Right atrium auricular region (tissue), 2 donors: ENCODE measurements at places on chromosomes 13 and 19. TPM values are rescaled to one million over a fixed set of nuclear protein-coding genes. Genes with fewer than 3 reads are reported as not detected.

GRCh38 chr13:86098511-86098910, 299.3 kb upstream of the SLITRK6 start:
- no peak overlapping the region for H3K4me3 ChIP-seq
- no peak for DNase-seq
- H3K4me1 ChIP-seq, result no peaks in the 10 kb centered on the region
- H3K36me3 ChIP-seq, result no peaks in the 10 kb centered on the region

DNA sequence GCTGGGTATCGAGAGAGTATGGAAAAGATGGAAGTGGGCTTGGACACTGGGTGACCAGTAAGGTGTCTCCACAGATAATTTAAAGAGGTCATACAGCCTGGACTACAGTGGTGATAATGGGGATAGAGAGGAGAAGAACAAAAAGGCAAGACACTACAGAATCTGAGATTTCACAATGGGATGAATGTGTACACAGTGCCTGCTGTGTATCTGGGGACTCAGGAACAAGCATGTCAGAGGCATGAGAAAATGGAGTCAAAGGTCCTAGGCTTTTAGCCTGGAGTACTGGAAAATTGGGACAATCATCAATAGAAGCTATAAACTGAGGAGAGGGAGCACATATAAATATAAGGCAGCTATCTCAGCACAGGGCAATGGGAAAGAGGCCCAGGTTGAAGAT, 69.4 kb downstream of the TSC22D1 start:
- no peak overlapping the region for H3K4me3 ChIP-seq
- no peak overlapping the region for H3K27ac ChIP-seq
- H3K4me1 ChIP-seq, result peaks cover 5% of the 10 kb centered on the region
- no peaks in the 10 kb centered on the region for H3K27me3 ChIP-seq
- H3K36me3 ChIP-seq, result peaks cover 6% of the 10 kb centered on the region
- no peak for DNase-seq

DNA sequence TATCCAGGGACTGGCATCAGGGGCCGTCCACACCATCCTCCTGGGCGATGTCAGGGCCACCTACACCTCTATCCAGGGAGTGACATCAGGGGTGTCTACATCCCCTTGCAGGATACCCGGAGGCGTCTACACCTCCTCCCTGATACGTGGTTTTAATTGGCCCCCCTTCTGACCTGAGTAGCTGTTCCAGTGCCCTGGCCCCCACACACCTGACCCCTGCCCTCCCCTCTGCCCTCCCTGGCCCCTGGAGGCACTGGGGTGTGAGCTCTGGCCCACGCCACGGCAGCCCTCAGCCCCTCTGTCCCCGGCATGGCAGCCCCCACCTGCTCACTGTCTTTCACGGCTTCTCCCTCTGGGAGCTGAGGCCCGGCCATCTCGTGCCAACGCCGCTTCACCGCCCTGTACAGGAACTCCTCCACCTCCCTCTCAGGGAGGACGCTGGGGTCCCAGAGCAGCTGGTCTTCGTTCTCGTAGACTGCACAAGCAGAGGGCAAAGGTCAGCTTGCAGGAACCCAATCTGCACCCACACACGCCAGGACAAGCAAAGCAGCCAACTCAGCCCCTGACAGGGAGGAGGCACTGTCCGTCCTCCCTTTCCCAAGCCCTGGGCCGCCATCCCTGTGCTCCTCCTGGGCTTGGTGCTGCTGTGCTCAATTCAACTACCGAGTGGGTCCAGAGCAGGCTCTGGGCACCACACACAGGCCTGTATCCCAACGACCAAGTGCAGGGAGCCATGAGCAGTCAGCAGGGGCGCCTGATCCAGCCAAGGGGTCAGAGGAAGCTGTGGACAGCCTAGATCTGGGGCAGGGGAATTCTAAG, 22.2 kb upstream of the PLPP2 start:
- no peak overlapping the region for H3K4me3 ChIP-seq
- H3K27me3 ChIP-seq, result no peaks in the 10 kb centered on the region
- DNase-seq, result no peak
- peaks cover 52% of the 10 kb centered on the region for H3K36me3 ChIP-seq

DNA sequence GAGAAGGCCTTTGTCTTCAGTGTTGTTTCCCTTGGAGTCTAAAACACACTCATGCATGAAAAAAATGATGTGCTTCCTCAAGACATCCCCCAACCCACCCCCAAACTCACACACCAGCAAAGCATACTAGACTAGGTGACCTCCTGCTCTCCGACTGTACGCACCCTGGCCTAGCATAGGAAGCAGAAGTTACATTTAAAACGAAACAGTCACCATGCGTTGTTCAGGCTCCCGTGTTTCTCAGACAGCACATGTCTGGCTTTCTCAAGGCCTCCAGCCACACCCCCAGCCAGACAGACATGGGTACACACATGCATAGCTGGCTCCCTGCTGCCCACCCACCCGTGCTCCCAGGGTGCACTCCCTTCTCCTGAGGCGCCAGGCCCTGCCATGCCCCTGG, 28.7 kb upstream of the C1QTNF9 start:
- no peaks in the 10 kb centered on the region for H3K27me3 ChIP-seq
- peak; percentile 56 for DNase-seq
- peaks cover 21% of the 10 kb centered on the region for H3K4me1 ChIP-seq
- H3K4me3 ChIP-seq, result no peak overlapping the region

GRCh38 chr19:17490411-17490810, 20.1 kb downstream of the SLC27A1 start:
- DNase-seq, result no peak
- no peak overlapping the region for H3K4me3 ChIP-seq
- H3K27me3 ChIP-seq, result no peaks in the 10 kb centered on the region
- no peaks in the 10 kb centered on the region for H3K4me1 ChIP-seq

DNA sequence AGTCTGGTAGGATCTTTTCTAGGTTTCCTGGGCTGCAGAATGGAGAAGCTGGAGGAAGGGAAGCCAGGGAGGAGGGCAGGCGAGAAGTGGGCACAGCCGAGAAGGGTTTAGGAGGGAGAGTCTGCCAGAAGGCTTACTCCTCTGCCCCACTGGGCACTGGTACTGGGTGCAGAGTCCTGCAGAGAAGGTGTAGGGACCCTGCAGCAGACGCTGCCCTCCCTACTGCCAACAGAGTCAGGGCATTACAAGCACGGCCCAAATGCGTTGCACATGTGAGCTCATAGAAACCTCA, 726 bp upstream of the PEPD start:
- no peak for DNase-seq
- peak overlapping the region; percentile 88 for H3K4me3 ChIP-seq
- no peaks in the 10 kb centered on the region for H3K4me1 ChIP-seq
- no peaks in the 10 kb centered on the region for H3K36me3 ChIP-seq

- H3K36me3 ChIP-seq, result no peaks in the 10 kb centered on the region
- peak overlapping the region; percentile 11 for H3K4me3 ChIP-seq
- peaks cover 9% of the 10 kb centered on the region for H3K27me3 ChIP-seq
- peaks cover 26% of the 10 kb centered on the region for H3K4me1 ChIP-seq
- no peak for DNase-seq
These were observed 348.3 kb downstream of the LIG4 start for GRCh38 chr13:107866941-107867623.

DNA sequence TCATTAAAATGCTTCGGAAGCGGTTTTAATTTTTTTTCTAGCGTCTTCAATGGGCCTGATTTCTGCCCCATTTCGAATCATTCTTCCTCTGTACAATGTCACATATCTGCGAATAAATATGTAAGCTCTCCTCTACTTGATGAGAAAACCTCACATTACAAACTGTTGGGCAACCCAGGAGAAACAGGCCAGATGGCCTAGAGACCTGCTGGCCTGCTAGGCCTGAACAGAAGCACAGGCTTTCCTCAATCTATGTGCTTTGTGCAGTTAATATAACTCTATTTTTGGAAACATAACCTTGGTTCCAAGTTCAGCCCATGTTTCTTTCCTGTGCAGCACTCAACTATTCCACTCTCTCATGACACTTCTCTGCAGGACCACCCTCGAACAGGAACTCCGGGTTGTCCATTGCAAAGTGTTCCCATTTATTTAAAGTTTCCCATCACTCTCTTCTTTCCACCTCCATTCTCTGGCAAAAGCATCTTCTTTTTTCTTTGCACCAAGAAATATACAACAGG, 42.0 kb downstream of the DCLK1 start:
- no peak overlapping the region for H3K4me3 ChIP-seq
- no peaks in the 10 kb centered on the region for H3K36me3 ChIP-seq
- no peaks in the 10 kb centered on the region for H3K27me3 ChIP-seq

DNA sequence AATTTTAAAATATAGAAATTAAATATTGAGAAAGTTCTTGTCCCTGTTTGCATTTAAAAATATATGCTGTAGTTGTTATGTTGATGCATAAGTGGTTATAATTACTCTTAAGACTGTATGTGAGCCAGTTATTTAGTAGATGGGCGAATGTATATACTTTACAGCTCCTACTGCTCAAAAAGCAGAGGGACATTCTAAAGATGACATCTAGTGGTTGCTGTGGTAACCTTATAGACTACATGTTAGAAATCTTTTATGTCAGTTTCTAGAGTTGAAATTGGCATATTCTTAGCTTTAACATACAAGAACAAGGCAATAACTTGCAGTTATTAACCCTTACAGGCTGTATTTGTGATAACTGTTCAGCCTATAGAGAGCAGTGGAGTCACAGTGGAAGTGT, 160.5 kb downstream of the OLFM4 start:
- H3K27ac ChIP-seq, result no peak overlapping the region
- H3K4me3 ChIP-seq, result no peak overlapping the region
- H3K36me3 ChIP-seq, result no peaks in the 10 kb centered on the region
- DNase-seq, result no peak

GRCh38 chr19:39152066-39152465, 26.5 kb downstream of the PAK4 start:
- H3K4me3 ChIP-seq, result no peak overlapping the region
- H3K4me1 ChIP-seq, result no peaks in the 10 kb centered on the region
- no peak overlapping the region for H3K27ac ChIP-seq
- no peaks in the 10 kb centered on the region for H3K36me3 ChIP-seq

DNA sequence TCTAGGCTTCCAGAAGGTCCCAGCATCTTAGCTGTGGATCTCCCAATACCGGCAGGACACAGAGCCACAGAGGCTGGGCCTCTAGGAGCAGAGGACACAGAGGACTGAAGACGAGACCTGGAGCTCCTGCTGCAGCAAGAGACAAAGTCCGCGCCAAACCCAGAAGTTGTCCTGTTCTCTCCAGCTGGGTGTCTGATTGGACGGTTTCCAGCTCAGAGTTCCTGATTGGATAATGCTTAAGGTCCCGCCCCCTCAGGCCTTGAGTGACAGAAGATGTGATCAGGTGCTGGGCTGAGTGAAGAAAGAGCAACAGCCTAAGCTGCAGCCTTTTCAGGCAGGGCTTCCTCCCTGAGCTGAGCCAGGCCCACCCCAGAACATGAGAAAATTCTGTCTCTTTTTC, 59.9 kb upstream of the ZNF85 start:
- no peaks in the 10 kb centered on the region for H3K4me1 ChIP-seq
- H3K27me3 ChIP-seq, result no peaks in the 10 kb centered on the region
- no peak for DNase-seq
- no peak overlapping the region for H3K4me3 ChIP-seq
- no peaks in the 10 kb centered on the region for H3K36me3 ChIP-seq

- H3K27me3 ChIP-seq, result no peaks in the 10 kb centered on the region
- no peak overlapping the region for H3K4me3 ChIP-seq
- H3K27ac ChIP-seq, result no peak overlapping the region
- no peaks in the 10 kb centered on the region for H3K36me3 ChIP-seq
- no peak for DNase-seq
These were observed 764.0 kb upstream of the SLITRK5 start for GRCh38 chr13:86907156-86907555.

GRCh38 chr13:62119739-62120700, 704.4 kb upstream of the PCDH20 start:
- no peaks in the 10 kb centered on the region for H3K36me3 ChIP-seq
- no peak for DNase-seq
- no peak overlapping the region for H3K4me3 ChIP-seq
- H3K4me1 ChIP-seq, result no peaks in the 10 kb centered on the region
- H3K27ac ChIP-seq, result no peak overlapping the region

- DNase-seq, result no peak
- no peaks in the 10 kb centered on the region for H3K4me1 ChIP-seq
- no peaks in the 10 kb centered on the region for H3K36me3 ChIP-seq
These were observed 3.6 kb downstream of the ISOC2 start for GRCh38 chr19:55457683-55458457.

GRCh38 chr13:28056970-28057712, 43.2 kb downstream of the FLT3 start:
- H3K4me1 ChIP-seq, result no peaks in the 10 kb centered on the region
- DNase-seq, result no peak
- no peaks in the 10 kb centered on the region for H3K27me3 ChIP-seq
- H3K4me3 ChIP-seq, result no peak overlapping the region
- no peaks in the 10 kb centered on the region for H3K36me3 ChIP-seq

GRCh38 chr13:49840266-49840665, 47.8 kb upstream of the KPNA3 start:
- no peaks in the 10 kb centered on the region for H3K27me3 ChIP-seq
- H3K36me3 ChIP-seq, result no peaks in the 10 kb centered on the region
- H3K27ac ChIP-seq, result no peak overlapping the region

- no peak for DNase-seq
- H3K27ac ChIP-seq, result no peak overlapping the region
- H3K4me1 ChIP-seq, result peaks cover 32% of the 10 kb centered on the region
- no peak overlapping the region for H3K4me3 ChIP-seq
- peaks cover 10% of the 10 kb centered on the region for H3K36me3 ChIP-seq
These were observed 26.2 kb downstream of the RAP2A start for GRCh38 chr13:97460004-97460775.

GRCh38 chr13:109100705-109101304, 471.4 kb downstream of the MYO16 start:
- no peaks in the 10 kb centered on the region for H3K4me1 ChIP-seq
- H3K36me3 ChIP-seq, result no peaks in the 10 kb centered on the region
- H3K4me3 ChIP-seq, result no peak overlapping the region
- H3K27ac ChIP-seq, result no peak overlapping the region

DNA sequence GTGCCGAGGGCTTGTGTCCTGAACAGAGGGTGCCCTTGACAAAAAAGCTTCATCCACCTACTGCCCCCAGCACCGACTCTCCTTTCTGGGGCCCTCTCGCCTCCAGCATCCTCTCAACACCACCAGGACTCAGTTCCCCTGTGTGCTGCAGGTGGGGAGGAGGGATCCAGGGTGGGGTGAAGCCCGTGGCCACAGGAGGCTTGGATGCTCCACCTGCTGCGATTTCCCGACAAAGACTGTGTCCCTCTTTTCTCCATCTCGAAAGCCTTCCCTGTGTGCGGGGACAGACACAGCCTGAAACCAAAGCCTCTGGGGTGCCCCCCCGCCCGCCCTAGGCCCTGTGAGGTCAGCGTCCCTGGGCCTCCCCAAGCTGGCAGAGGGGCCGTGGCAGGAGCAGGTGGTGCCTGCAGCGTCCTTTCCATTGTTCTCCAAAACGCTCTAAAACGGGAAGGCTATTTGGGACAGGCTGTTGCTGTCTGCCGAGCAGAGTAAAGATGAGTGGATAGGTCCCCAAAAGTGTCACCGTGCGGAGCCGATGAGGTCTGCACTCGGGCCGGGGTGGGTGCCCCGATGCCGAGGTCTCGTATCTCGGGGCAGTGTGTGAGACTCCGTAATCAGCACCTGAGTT, 185.7 kb downstream of the PTPRS start:
- H3K4me3 ChIP-seq, result no peak overlapping the region
- peaks cover 8% of the 10 kb centered on the region for H3K4me1 ChIP-seq
- no peak overlapping the region for H3K27ac ChIP-seq
- no peak for DNase-seq

CGB8 gene
- not detected for total RNA-seq

ZNF208 gene
- 25.7 TPM for total RNA-seq

IGSF23 gene
- total RNA-seq, result not detected

OR4F17 gene
- not detected for total RNA-seq

S1PR5 gene
- 0.59 TPM for total RNA-seq

LILRA1 gene
- total RNA-seq, result 0.47 TPM

CACNG6 gene
- 0.31 TPM for total RNA-seq

FCHO1 gene
- total RNA-seq, result 0.19 TPM
